Erythroblast (primary cell): ENCODE measurements at places on chromosomes 3 and 15.

DNA sequence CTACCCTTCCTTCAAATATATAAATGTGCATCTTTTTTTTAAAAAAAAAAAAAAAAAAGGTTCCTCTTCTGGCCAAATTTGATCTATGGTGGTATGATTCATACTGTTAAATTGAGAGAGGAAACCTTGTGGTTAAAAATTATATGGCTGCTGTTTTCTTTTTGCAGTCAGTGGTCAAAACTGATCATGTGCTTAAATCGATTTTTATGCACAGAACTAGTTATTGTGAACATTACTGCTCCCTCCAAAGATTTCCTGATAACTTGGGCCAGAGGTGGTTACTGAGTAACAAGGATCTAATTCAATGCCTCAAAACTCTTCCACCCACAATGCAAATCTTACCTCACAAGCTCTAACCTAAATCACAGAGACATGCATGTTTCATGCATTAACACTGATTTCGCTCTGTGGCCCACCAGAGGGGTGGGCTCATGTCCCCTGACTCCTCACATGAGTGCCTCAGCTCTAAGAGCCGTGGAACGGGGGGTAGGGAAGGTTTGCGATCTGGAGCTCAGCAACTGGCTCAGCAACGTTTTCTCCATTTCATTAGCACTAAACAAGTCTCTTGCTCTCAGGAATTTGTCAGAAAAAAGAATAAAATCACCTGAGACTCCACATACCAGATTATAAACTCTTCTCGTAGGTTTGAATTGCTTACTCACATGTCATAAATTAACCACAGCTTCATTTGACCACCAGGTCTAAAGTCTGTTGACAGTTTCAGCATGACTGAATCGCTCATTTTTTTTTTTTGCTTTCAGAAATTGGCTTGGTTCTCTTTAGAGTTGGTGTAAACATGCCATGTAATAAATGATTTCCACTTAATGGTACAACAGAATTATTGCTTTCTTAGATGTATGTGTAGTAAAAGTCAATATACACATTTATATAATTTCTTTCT, 280.4 kb downstream of the CD47 start:
- DNase-seq: no peak

GRCh38 chr3:49238274-49239127, 38.5 kb downstream of the C3orf62 start:
- DNase-seq: peak; percentile 89

GRCh38 chr3:122984007-122984406, 43.6 kb downstream of the SEMA5B start:
- DNase-seq: no peak

DNA sequence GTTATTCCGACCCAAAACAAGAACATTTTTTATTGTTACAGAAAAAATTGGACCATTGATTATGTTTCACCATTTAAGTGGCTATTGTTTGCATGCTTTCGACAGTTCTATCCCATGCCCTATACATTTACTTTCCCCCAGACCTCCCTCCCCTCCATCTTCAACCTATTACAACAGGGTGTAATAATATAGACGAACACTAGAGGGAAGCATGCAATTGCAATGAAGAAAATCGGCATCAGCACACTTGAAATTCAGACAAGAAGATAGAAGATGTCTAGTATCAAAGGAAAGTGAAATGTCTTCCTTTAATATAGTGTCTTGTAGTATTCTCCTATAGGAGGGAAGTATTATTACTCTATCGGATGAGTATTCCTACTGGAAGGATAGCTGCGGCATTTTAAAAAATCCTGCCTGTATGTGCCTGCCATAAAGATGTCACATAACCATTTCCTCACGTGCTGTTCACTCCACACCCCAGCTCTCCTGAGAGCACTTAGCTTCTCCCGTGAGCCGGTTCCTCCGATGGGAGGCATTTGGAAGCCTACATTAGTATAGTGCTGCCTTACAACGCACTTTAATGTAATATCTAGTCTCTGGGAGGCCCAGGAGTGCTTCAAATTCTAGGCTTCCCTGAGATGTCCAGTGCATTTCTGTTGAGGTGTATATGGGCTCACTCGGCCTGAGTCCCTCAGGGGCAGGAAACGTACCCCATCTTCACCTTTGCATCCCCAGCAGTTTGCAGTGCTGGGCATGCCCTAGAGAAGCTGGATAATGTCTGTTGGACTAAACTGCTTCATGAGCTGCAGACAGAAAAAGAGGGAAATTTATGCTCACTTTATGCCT, 17.8 kb upstream of the ERICH6 start:
- DNase-seq: peak; percentile 89

DNA sequence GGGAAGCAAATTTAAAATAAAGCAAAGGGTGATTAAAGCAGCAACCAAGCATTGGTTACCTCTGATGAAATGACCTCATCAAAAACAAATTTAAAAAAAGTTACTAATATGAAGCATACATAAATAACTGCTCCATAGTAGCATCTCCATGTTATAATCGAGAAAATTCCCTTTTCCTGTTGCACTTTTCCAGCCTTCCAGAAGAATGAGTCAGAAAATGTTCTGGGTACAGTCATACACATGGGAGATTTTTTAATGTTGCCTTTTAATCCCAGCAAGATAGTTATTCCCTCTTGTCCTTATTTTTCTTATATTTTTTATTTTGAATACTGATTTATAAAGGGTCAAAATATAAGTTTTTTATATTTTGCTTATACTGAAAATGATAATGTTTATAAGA, 2.6 kb upstream of the TMCO5A start:
- DNase-seq: no peak

- DNase-seq: no peak
These were observed 51.3 kb downstream of the TIPARP start for GRCh38 chr3:156725682-156726081.

GRCh38 chr3:43034200-43034599, 55.1 kb downstream of the GASK1A start:
- DNase-seq: no peak

GRCh38 chr15:72809329-72809728, 25.8 kb upstream of the ADPGK start:
- no peak for DNase-seq

DNA sequence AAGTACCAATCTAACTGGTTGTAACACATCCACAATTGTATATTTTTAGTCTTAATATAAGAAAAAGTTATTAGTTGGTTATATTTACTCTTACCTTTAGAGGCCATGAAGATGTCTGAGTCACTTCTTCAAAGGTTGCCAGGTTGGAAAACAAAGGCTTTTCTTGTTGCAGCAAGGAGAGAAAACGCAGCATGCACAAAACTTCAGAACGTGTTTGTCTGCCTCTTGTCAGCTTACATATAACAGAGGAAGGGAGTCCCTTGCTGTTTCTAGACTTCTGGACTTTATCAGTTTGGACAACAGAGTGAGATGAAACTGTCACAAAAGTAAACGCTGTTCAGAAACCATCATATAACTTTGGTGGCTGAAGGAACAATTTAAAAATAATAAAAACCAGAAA, at the start of gene PLSCR5:
Gene PLSCR5, minus strand, starts transcription at position 241 of the 400 bp plus-strand sequence. Its CDS starts 134 bp downstream, at position 107.
- DNase-seq: no peak

- DNase-seq: no peak
These were observed 34.3 kb downstream of the NKIRAS1 start for GRCh38 chr3:23882487-23882918.

DNA sequence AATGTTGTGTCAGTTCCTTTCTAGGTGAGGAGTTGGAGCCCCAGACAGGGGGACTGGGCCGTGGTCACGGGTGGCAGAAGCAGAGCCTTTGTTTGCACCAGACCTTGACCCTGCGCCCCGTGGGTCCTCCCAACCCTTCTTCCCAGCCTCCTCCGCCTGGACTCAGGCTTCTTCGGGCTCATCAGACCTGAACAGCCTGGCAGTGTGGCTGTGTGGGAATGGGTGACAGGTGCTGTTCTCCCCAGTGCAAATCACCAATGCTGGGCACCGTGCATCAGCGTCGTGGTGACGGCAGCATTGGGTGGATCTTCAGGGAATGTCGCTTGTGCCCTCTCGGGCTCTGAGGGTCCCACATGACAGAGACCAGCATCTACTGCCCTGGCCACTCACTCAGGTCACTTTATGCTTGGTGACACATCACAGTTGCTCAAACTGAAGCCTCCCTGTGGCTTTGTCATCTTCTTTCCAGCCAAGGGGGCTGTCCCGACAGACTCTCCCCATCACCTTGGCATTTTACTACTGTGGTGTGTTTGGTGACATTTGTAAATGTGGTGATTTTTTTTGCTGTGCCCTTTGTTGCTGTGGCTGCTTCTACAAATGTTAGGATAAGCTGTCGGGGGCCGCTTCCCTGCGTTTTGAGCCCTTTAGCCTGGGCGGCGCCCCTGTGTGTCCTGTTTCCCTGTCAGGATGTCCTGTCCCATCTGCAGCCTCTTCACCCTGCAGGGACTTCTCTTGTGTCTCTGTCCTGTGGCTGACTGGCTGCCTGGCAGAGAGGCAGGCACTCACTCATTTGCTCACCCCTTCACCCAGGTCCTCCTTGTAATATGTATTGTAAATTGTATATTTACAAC, 14.5 kb downstream of the APBA2 start:
- DNase-seq: no peak

- no peak for DNase-seq
These were observed 24.3 kb upstream of the TATDN2 start for GRCh38 chr3:10223676-10224639.

GRCh38 chr3:79236496-79236895, 531.3 kb downstream of the ROBO1 start:
- DNase-seq: no peak

DNA sequence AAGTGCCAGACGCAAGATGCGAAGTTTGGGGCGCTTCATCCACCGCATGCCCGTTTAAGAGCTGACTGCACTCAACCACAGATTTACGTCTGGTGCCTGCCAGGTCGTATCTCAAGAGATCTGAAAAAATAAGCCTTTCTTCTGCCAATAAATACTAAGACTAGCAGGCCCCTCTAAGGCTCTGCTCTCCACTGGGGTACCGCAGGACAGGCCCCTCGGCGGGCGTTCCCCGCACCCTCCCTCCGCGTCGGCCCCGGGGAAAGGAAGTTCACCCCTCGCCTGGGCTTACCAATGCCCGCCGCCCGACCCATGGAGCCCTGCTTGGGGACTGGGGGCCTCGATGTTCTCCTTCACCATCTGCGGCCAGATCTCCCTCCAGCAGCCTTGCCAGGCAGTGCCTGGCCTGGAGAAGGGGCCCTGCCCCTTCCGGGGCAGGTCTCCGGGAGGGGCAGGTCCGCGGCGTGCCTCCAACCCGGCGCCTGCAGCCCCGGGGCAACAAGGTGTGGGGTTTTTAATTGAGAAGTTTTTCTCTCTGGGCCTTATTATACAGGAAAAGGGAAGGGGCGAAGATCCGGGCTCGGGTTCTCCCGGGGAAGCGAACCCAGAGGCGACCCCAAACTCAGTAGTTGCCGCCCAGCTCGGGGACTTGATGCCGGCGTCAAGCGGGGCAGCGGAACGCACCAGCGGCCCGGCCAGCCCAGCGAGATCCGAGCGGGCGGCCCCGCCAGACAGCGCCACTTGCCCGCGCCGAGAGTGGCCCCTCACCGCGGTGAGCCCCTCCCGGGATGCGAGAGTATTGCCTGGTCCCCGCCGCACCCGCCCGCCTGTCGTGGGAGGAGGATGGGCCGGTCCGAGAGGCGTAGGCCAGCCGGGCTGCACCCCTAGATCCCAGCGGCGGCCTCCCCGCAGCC, 735 bp downstream of the GOLGA8B start:
- DNase-seq: peak; percentile 58

GRCh38 chr3:150635526-150635925, 32.4 kb downstream of the SELENOT start:
- DNase-seq: no peak

- no peak for DNase-seq
These were observed 50.8 kb downstream of the PLOD2 start for GRCh38 chr3:146110161-146110560.

DNA sequence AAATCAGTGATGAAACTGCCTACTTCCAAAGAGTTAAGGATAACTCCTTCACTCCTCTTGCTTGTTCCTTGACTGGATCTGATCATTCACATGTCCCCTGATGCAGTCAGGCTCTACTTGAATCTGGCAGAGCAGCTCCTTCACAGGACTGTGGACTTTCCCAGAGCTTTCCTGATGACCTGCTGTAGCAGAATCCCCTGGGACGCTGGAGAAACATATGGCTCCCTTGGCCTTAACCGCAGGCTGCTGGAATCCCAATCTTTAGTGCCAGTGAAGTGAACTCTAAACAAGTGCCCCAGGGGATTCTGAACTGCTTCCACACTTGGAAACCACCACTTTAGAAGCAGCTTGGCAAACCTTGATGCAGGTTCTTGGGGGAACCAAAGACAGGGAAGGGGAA, 217.8 kb downstream of the CHST2 start:
- no peak for DNase-seq

- DNase-seq: no peak
These were observed 122.6 kb downstream of the FBN1 start for GRCh38 chr15:48522911-48523310.

DNA sequence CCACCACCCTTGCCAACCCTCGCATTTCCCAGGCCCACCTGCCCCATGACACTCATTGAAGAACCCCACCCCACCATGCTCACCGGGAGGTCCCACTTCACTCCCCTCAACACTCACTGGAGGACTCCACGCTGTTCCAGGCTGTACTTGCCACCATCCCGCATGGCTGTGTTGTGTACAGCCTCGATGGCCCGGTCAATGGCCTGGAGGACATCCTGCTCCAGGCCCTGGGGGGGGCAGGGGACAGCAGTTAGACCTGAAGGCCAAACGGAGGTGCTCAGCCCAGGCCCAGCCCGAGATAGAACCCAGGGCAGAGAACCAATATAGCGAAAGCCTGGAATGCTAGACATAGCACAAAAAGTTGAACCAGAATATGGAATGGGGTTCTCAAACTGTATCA, 2.9 kb downstream of the NCKIPSD start:
- DNase-seq: no peak

GRCh38 chr15:89803941-89804800, 10.5 kb downstream of the ANPEP start:
- DNase-seq: no peak
